Activated naive CD4-positive, alpha-beta T cell treated with anti-CD3 and anti-CD28 coated beads, Interleukin-2, amount 50 U/mL, for 72 hours (primary cell): ENCODE measurements at places on chromosomes 16 and 17. TPM values are rescaled to one million over a fixed set of nuclear protein-coding genes. Genes with fewer than 3 reads are reported as not detected.

GRCh38 chr16:50812046-50812445 lies 70.2 kb downstream of the CYLD start:
- no peak for DNase-seq

DNA sequence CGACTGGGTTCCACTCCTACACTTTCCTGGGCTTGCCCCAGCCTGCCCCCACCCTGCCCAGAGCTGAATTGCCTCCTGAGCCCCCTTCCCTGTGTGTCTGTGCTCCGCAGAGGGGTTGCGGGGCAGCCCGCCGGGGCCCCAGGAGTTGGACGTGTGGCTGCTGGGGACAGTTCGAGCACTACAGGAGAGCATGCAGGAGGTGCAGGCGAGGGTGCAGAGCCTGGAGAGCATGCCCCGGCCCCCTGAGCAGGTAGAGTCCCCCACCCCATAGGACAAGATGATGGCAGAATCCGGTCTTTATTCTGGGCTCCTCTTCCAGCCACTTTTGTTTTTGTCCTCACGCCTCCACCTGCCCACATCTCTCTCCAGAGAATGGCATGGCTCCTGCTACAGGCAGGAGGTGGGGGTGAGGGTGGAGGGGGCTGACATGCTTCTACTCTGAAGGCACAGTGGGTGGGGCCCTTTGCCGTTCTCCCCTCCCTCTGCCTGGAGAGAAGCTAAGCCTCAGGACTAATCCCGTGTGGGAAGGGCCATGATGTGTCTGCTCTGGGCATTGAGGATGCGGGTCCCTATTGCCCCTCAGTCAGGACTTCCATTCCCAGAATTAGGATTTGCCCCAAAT lies 3.5 kb downstream of the ACBD4 start:
- no peak for DNase-seq

DNA sequence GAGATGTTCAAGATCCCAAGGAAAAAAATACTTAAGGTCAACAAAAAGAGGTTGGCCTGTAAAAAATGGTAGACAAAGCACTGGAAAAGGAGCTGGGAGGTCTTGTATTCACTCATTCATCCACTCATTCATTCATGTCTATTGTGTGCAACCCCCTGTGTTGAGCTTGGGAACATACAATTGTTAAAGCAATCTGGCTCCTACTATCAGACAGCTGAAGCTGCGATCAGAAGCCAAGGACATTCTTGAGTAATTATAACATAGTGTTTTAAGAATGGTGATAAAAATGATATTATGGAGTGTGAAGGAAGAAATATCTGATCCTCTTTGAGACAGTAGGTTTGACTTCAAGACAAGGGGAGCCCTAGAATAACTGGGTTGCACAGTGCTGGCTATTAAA lies 693.4 kb downstream of the TOX3 start:
- no peak for DNase-seq

DNA sequence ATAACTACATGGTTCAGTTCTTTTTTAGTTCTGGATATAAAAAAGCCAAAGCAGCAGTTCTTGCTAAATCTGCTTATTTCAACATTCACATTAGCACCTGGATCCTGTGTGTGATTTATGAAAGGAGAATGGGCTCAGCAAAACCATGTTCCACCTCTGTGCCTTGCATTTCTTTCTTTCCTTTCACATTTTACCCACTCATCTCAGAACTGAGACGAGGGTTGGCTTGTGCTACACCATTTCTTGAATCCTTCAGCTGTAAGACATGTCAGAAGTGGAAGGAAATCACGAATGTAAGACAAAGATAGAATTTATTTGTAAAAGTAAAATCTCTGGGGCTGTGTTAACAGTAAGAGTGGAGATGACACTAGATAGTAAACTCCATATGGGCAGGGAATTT lies 1.2 kb upstream of the UTP6 start:
- DNase-seq: peak; percentile 27

DNA sequence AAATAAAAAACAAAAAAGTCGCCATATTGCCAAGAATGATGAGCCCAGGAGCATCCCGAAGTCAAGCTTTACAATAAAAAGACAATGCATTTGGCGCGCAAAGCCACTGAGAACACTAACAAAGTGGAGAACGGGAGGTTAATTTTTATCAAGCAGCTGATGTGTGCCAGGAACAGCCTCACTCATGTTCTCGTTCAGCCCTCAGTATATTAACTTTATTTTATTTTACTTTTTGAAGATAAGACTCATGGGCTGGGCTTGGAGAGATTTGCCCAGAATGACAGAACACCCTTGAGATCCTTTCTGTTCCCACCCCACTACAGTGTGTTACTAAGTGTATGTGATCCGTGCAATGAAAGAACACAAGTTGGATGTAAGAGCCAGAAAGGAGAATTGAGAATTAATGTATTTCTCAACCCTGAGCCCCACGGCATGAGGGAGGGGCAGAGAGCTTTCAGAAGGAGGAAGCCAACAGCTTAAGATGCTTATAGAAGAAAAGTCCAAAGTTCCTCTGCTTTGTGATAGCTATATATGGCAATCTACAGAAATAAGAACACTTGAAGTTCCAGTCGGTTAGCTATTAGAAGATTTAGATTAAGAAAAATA lies 48.4 kb downstream of the COTL1 start:
- DNase-seq: no peak

DNA sequence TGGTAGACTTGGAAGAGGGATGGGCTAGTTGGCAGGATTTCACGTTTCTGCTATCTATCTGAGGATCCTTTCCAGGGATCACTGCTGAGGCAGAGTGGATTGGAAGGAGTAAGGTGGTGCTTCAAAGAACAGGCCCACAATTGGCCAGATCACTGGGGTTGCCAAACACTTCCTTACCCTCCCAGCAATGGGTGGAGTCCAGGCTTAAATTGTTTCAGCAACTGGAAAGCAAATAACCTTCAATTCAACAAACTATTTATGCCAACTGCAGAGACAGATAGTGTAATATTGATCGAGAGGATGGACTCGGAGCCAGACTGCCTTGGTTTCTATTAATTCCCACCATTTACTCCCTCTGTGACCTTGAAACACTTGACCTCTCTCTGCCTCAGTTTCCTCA lies 2.1 kb downstream of the ARRB2 start:
- no peak for DNase-seq

DNA sequence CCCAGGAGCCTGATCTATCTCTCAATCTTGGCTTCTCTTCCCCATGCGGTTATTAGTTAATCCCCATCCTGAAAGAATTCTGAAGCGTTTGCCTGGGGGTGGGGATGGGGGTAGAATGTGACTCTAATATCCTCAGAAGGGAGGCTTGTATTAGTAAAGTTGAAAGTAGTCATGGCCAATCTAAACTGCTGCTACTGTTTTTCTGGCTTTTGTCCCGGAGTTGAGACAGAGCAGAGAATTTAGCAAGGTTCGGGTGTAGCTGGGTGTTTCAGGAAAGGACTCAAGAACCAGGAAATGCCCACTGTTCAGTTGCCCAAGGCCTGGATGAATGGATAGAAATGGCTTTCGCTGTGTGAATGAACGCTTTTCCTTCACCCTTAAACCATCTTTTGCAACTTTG lies 17.6 kb upstream of the ITGAM start:
- DNase-seq: no peak

GRCh38 chr16:68770671-68771070 lies 33.6 kb downstream of the CDH1 start:
- DNase-seq: no peak

GRCh38 chr17:35914354-35914753 lies 16.2 kb downstream of the RDM1 start:
- DNase-seq: peak; percentile 26

DNA sequence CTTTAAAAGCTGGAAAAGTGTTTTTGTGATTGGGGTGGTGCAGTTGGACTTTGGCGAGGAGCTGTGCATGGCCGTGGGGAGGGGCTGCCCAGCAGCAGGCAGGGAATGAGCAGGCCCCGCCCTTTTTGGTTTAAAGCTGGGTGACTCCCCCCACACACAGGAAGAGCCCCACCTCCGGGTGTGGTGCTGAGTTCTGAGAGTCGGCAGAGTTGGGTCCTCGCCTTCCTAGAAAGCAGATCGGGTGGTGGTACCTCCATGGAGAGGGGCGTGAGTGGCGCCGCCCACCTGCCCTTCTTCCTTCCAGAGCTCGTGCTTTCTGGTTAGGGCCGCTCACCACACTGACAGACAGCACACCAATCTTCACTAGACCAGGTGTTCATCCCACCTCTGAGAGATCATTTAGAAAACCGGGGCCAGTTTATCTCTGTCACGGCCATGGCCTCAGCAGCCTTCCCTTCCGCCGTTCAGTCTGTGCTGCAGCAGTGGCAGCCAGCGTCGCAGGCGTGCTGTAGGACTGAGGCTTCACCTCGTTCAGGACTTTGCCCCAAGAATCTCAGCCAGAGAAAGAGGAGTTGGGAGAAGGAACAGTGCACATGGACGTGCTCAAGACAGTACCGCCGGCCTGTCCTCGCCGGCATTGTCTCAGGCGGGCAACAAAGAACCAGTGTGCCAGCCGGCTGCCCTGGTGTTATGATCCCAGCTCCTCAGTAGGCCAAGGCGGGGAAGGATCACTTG lies 144.0 kb upstream of the CHMP6 start:
- DNase-seq: peak; percentile 31

Gene HAS3
- total RNA-seq: 0.61 TPM

Gene KRT13
- total RNA-seq: not detected

Gene RASD1
- total RNA-seq: 1.2 TPM

Gene TP53TG3E
- not detected for total RNA-seq

Gene SPECC1
- 9.3 TPM for total RNA-seq

Gene KRTAP1-1
- total RNA-seq: not detected

Gene KRT15
- not detected for total RNA-seq
